ENCODE measurements at places on chromosomes 11 and 22.

- peaks cover 56% of the 10 kb centered on the region for H3K4me1 ChIP-seq
- DNase-seq = no peak
- no peaks in the 10 kb centered on the region for H3K36me3 ChIP-seq
Measured at GRCh38 chr11:20022363-20023081, 137.8 kb downstream of the DBX1 start.

- H3K27me3 ChIP-seq = no peaks in the 10 kb centered on the region
- no peak for DNase-seq
- peaks cover 10% of the 10 kb centered on the region for H3K36me3 ChIP-seq
- H3K27ac ChIP-seq = peak overlapping the region; percentile 79
- peaks cover 34% of the 10 kb centered on the region for H3K4me1 ChIP-seq
- no peak overlapping the region for H3K4me3 ChIP-seq
Measured at GRCh38 chr22:46659791-46660186, 39.6 kb downstream of the GRAMD4 start.

GRCh38 chr11:77073328-77074001 is 6.7 kb downstream of the CAPN5 start:
- no peaks in the 10 kb centered on the region for H3K36me3 ChIP-seq
- H3K4me3 ChIP-seq = no peak overlapping the region
- peak overlapping the region; percentile 93 for H3K27ac ChIP-seq
- DNase-seq = no peak

- H3K27ac ChIP-seq = no peak overlapping the region
- DNase-seq = no peak
- H3K4me1 ChIP-seq = peaks cover 14% of the 10 kb centered on the region
Measured at GRCh38 chr22:39703928-39704639, 133.5 kb downstream of the CACNA1I start.

GRCh38 chr22:46518542-46519325 is 18.7 kb downstream of the CELSR1 start:
- peak overlapping the region; percentile 23 for H3K27ac ChIP-seq
- DNase-seq = no peak
- no peaks in the 10 kb centered on the region for H3K27me3 ChIP-seq
- no peaks in the 10 kb centered on the region for H3K36me3 ChIP-seq
- H3K4me3 ChIP-seq = no peak overlapping the region
- H3K4me1 ChIP-seq = peaks cover 30% of the 10 kb centered on the region

GRCh38 chr11:4546878-4547277 is 1.9 kb downstream of the OR52M1 start:
- no peaks in the 10 kb centered on the region for H3K4me1 ChIP-seq
- no peak for DNase-seq
- no peaks in the 10 kb centered on the region for H3K36me3 ChIP-seq
- no peak overlapping the region for H3K4me3 ChIP-seq
- H3K27me3 ChIP-seq = no peaks in the 10 kb centered on the region

- no peak overlapping the region for H3K4me3 ChIP-seq
- no peaks in the 10 kb centered on the region for H3K36me3 ChIP-seq
- H3K4me1 ChIP-seq = no peaks in the 10 kb centered on the region
- H3K27me3 ChIP-seq = peaks cover 4% of the 10 kb centered on the region
Measured at GRCh38 chr11:131746201-131746600, 375.8 kb downstream of the NTM start.

- DNase-seq = no peak
- no peak overlapping the region for H3K4me3 ChIP-seq
- no peaks in the 10 kb centered on the region for H3K27me3 ChIP-seq
- H3K4me1 ChIP-seq = no peaks in the 10 kb centered on the region
- H3K27ac ChIP-seq = no peak overlapping the region
Measured at GRCh38 chr11:123601136-123601535, 53.3 kb downstream of the SCN3B start.

DNA sequence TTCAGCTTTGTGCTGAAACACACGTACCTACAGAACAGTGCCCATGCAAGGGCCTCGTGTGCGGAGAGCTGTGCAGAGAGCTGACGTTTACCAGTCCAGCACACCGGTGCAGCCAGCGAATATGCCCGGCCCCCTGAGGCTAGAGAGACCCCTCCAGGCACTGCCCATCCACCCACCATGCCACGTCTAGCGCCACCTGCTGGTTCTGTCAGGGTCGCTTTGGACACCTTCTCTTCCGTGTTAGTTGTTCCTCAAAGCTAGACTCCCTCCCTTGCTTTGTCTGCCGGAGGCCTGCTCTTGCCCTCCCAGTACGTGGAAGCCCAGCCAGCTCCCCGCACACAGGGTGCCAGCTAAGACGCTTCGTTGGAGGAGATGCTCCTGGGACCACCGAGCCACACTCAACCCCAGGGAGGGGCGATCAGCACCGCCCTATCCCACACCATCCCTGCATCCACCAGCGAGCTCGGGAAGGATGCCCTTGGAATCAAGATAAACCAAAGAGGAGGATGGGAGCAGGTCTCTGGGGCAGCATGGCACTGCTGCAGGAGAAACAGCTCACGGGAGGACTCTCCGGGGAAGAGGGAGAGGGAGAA is 43.4 kb downstream of the CPT1A start:
- H3K27me3 ChIP-seq = no peaks in the 10 kb centered on the region
- no peak overlapping the region for H3K27ac ChIP-seq
- no peak for DNase-seq
- H3K4me3 ChIP-seq = no peak overlapping the region

DNA sequence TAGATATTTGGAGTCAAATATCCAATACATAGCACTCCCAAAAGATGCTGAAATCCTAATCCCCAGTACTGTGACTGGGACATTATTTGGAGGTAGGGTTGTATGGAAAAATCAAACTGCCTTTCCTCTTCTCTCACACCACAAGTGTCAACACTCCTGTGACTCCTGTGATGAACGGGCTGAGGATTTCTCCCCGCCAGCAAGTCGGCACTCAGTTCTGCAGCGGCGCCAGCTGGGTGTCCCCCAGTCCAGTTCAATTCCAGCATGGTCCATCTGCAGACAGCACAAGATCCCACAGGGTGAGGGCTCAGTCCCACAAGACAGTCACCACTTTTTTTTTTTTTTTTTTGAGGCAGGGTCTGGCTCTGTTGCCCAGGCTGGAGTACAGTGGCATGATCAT is 4.3 kb upstream of the PARVB start:
- H3K4me3 ChIP-seq = no peak overlapping the region
- no peaks in the 10 kb centered on the region for H3K36me3 ChIP-seq
- no peaks in the 10 kb centered on the region for H3K27me3 ChIP-seq
